Ascending aorta (tissue), 2 donors: ENCODE measurements at places on chromosomes 6 and 20. TPM values are rescaled to one million over a fixed set of nuclear protein-coding genes. Genes with fewer than 3 reads are reported as not detected.

DNA sequence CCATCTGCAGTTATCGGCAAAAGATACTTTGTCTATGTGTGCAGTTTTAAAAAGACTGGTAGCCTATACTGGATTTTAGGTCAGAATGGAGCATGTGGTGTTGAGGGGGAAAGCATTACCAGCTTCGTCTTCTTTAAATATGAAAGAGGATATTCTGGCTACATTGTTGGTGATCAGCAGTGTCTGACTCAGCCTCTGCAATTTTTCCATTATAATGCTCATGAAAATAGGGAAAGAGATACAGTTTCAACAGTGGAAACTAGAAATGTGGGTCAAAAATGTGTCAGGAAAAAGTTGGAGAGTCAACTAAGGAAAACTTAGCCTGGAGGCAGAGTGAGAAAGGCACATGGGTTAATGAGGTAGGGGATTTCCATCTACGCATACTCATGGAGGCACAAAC, 45.2 kb downstream of the HDGFL1 start:
- no peak overlapping the region for H3K4me3 ChIP-seq
- DNase-seq: no peak
- no peaks in the 10 kb centered on the region for H3K27me3 ChIP-seq

DNA sequence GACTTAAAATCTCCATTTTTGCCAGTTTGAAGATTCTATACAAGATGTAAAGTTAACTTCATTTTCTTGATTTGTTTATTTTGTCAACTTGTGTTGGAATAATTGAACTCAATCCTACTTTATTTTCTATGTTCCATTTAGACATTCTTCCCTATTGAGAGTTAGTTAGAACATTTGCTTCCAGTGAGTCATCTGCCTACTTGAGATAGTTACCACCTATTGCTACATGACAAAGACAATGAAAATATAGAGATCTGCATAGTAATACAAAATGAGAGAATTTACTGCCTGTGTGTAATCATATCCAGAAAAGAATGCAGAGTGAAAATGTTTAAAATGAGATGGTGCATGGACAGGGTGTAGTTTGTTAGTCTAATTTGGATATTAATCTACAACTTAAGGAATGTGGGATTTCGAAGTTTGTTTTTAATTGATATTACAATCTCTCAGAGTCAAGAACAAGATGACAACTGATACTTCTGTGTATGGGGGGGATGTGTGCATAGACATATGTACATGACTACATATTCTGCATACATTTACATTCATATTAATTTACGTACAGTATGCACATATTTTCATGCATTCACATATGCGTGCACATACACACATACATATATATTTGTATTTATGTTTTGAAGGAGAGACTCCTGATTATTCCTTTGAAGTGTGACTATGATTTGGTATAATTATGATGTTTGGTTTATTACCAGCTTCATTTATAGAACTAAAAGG, 420.1 kb downstream of the NKAIN2 start:
- no peak overlapping the region for H3K4me3 ChIP-seq
- no peak for DNase-seq
- H3K27ac ChIP-seq: no peak overlapping the region

DNA sequence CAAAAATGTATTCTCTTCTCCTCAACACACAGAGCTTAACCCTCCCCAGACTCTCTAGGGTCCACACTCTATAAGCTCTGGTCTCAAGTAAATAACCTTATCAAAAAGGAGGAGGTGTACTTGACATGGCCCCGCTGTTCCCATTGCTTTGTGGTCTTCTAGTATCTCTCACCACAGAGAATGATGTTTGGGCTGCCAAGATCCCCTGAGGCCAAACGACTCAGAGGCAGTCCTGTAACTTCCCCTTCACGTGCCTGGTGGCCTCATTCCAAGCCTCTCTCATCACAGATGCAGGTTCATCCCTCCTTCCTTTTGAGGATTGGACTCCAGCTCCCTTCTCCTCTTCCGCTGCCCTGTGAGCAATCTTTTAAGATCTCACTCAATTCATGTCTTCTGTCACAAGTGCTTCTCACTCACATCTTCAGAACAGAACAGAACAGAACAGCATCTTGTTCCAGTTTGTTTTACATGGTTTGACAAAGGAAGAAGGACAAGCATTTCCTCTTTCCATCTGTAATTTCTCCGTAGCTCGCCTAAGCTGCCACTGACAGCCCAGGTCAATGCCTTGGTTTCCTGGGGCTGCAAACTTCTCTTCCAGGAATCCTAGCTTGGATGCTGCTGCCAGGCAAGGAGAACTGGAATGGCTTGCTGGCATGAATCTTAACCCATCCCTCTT, 541.5 kb downstream of the CD83 start:
- DNase-seq: no peak
- H3K4me3 ChIP-seq: no peak overlapping the region
- no peaks in the 10 kb centered on the region for H3K4me1 ChIP-seq

DNA sequence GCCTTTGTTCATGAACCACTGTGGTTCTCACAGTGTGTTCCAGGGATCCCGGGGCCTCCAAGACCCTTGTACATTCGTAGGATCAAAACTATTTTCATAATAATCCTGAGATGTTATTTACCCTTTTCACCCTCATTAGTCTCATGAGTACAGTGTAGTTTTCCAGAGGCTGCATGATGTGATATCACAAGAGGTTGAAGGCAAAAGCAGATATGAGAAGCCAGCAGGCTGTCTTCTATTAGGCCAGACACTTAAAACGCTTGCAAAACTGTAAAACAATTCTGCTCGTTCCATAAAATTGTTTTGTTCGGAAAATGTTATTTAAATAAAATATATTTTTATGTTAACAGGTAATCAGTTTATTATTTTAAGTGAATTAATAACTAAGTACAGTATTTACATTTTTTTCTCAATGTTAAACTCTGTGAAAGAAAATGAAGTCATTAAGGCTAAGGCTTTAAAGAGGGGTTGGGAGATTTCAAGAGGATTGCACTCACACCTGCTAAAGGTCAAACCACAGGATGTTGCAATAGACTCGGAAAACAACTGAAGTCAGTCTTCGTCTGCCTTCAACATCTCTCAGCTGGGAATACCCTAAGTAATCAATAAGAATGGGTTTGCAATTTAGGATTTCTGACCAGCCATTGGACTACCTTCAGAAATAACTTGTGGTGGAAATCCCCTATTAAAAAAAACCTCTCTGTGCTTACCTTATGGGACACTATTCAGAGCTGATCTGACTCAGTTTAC, 474.2 kb downstream of the KIF16B start:
- H3K4me1 ChIP-seq: no peaks in the 10 kb centered on the region
- H3K4me3 ChIP-seq: no peak overlapping the region
- no peak overlapping the region for H3K27ac ChIP-seq
- H3K36me3 ChIP-seq: no peaks in the 10 kb centered on the region

Gene CLDN20
- total RNA-seq: not detected

DNA sequence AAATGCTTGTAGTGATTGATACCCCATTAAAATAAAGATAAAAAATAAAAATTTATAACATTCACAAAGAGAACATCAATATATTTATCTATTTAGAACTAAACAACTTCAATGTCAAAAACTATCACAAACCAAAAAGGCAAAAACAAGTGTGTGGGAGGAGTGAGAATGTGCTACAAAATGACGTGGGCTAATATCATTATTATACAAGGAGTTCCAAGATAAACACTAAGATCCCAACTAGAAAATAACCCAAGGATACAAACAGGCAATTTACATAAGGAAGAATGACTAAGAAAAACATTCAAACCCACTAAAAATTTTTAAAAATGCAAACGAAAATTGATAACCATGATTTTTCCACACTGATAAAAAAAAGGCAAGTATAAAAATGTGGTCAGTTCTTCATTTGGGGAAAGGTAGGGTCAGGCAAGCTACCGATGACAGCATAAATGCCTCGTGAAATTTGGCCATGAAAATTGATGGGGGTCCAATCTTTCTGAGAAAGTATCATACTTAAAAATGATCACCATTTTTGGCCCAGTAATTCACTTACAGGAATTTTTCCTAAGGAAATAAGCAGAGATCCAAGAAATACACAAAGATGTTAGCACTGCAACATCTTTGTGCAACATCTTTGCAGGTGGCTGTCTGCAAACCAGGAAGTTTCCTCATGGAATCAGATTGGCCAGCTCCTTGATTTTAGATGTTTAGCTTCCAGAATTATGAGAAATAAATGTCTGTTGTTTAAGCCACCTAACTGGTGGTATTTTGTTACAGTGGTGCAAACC, 140.2 kb downstream of the TMEM200A start:
- no peaks in the 10 kb centered on the region for H3K27me3 ChIP-seq
- no peak for DNase-seq
- H3K4me3 ChIP-seq: no peak overlapping the region
- H3K36me3 ChIP-seq: no peaks in the 10 kb centered on the region
- H3K4me1 ChIP-seq: no peaks in the 10 kb centered on the region

Gene COL12A1
- total RNA-seq: 140 TPM

GRCh38 chr6:120938164-120938875, 396.0 kb downstream of the TBC1D32 start:
- H3K36me3 ChIP-seq: no peaks in the 10 kb centered on the region
- H3K27me3 ChIP-seq: no peaks in the 10 kb centered on the region

GRCh38 chr6:125503181-125503580, 201.4 kb upstream of the HDDC2 start:
- no peaks in the 10 kb centered on the region for H3K27me3 ChIP-seq
- H3K36me3 ChIP-seq: no peaks in the 10 kb centered on the region
- no peaks in the 10 kb centered on the region for H3K4me1 ChIP-seq

Gene CD164
- total RNA-seq: 101 TPM

Gene NKX2-2
- total RNA-seq: not detected

Gene PRDM13
- total RNA-seq: not detected

DNA sequence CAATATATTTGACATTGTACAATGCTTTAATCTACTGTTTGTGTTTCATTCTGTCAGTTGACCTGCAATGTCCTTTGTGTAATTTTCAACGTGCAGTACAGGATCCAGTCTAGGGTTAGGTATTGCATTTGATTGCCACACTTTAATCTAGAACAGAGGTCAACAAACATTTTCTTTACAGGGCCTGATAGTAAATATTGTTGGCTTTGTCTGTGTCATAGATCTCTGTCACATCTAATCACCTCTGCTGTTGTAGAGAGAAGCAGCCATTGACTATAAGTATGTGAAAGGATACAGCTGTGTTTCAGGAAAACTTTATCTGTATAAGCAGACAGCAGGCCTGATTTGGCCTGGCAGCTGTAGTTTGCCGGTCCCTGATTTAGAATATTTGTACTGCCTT, 39.3 kb downstream of the ATRN start:
- H3K4me1 ChIP-seq: no peaks in the 10 kb centered on the region
- H3K4me3 ChIP-seq: no peak overlapping the region
- H3K36me3 ChIP-seq: no peaks in the 10 kb centered on the region
- no peaks in the 10 kb centered on the region for H3K27me3 ChIP-seq
- no peak for DNase-seq
